Thoracic aorta (tissue), 2 donors: ENCODE measurements at places on chromosomes 5 and 9.

- no peak for DNase-seq
Measured at GRCh38 chr9:16869131-16869881, 1.2 kb downstream of the BNC2 start.

DNA sequence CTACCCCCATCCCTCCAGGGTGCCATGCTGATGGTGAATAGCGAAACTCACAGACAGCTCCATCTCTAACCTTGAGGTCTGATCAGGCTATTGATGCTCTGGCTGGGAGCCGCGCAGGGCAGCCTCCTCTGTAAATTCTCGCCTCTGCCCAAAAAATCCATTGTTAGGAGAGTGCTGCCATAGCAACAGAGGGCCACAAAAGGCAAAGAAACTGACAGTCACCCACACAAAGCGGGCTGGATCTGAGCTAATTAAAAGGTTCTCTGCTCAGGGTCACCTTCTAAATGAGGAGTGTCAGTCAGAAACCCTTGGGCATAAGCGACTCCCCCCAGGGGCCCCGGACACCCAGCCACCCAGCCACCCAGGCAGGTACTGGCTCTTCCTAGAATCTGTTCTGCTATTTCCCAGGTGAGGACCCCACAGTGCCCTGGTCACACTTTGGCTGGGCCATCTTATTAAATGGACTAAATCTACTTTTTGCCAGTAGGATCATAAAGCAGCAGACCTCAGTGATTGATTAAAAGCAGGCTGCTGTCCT, 126.7 kb downstream of the MED10 start:
- DNase-seq: no peak

DNA sequence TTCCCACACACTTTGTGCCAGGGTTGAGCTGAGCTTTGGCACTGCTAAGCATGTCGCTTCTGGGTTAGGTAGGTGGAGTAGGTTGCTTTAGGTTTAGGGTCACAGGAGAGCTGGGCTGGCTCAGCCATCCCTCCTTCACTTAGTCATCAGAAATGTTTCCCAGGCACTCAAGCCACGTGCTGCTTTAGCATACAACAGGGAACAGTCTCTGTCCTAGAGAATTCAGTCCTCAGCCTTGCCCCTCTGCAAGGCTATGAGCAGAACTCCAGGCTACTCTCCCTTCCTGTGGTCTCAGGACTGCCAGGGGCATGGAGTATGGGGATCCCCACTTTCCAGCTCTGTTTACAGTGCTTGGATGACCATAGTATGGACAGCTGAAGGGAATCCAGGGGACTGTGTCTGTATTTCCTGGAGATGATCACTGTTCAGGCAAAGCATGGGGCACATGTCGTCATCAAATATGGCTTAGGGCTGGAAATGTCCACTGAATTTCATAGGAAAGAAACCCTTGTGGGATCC, 7.5 kb upstream of the ANKRD33B start:
- DNase-seq: no peak

DNA sequence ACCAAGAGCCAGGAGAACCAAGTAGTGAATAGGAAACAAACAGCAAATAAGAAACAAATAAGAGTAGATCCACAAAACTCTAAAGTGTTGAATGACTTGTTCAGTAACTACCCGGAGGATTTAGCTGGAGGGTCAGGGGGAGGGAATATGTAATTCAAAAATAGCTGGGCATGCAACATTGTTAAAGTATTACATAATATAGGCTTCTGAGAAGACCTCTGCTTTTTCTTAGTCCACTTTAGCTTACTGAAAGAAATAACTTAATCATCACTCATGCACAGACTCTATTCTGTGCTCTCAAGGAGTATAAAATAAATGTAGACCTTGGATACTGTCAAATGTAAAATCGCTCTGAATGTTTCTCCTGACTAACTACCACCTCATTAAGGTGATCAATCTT, 183.2 kb upstream of the POU5F2 start:
- DNase-seq: no peak

DNA sequence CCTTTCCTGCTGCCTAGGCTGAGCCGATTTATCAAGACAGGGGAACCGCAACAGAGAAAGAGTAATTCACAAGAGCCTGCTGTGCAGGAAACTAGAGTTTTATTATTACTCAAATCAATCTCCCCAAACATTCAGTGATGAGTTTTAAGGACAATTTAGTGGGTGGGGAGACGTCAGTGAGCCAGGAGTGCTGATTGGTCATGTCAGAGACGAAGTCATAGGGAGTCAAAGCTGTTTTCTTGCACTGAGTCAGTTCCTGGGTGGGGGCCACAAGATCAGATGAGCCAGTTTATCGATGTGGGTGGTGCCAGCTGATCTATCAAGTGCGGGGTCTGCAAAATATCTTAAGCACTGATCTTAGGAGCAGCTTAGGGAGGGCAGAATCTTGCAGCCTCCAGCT, 19.0 kb downstream of the SNX24 start:
- no peak for DNase-seq

- DNase-seq: no peak
Measured at GRCh38 chr5:164356790-164357189, 851.4 kb downstream of the MAT2B start.

GRCh38 chr5:116044073-116044472, 11.8 kb downstream of the ARL14EPL start:
- DNase-seq: no peak

GRCh38 chr5:75885321-75885720, 168.1 kb upstream of the POC5 start:
- DNase-seq: no peak

- DNase-seq: no peak
Measured at GRCh38 chr9:98375138-98375726, 119.8 kb upstream of the TBC1D2 start.

- DNase-seq: no peak
Measured at GRCh38 chr5:174401793-174402192, 322.6 kb upstream of the MSX2 start.

- no peak for DNase-seq
Measured at GRCh38 chr5:55062039-55062779, 38.2 kb downstream of the GZMK start.

DNA sequence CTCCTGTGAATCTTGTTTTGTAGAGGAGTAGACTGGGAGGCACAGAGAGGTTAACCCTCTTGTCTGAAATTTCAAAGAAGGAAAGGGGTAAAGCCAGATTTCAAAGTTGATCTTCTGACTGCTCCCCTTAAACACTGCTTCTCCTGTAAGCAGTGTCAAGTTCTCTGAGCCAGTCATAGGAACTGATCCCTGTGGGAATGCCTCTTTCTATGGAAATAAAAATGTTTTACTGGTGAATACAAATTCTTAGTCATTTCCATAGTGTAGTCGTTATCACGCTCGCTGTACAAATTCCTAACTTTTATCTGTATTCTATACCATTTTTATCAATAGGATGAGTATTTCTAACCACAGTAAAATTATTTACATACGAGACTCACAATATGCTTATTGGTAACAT, 66.3 kb upstream of the PRRC1 start:
- DNase-seq: no peak

DNA sequence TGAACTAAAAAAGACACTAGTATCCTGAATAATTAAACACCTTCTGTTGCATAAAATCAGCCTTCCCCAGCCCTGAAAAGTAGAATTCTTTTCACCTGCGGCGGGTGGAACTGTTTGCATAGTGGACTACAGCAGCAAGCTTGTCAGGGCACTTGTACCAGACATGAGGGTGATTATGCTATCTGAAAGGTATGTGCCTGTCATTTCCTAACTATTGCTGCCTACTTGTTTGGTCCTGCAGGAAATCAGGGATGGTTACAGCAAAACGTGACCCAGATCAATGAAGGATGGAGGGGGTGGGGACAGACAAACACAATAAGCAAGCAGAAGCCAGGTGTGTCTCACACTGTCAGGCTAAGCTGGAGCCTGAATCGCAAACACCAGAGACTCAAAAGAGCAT, 385.6 kb downstream of the MLLT3 start:
- no peak for DNase-seq

DNA sequence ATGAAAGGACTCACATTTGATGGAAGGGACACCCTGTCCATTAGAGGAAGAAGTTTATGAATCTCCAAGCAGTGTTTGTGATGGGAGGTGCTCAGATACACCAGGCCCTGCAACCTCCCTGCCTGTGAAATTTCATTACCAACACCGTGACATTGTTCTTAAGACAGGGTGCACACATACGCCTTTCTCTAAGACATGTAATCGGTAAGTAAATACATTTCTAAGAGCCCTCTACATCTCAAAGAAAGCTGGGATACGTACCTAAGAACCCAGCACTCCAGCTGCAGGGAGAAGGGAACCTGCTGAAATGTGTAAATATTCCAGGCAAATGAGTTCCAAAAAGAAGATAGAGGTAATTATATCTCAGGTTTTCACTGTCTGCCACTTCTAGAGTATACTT, 125.0 kb upstream of the APC start:
- no peak for DNase-seq

GRCh38 chr5:16679863-16680262, 63.1 kb upstream of the RETREG1 start:
- DNase-seq: no peak

DNA sequence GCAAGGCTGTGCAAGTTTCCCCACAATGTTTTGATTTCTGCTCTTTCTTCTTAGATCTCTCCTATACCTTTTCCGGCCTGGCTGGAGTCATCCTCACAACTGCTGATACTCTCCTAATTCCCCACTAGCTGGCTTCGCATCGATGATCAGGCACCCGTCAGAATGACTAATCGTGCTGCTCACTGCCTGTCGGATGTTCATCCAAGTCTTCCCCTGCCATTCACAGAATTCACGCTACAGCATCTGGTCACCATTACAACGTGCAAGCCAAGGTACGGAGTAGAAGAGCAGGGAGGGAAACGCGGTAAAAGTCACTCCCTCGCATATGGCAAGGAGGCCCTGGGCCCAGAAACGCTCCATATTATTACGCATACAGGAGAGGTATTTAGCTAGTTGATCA, 35.1 kb downstream of the CDH10 start:
- no peak for DNase-seq

GRCh38 chr5:126027149-126027548, 396.1 kb upstream of the GRAMD2B start:
- no peak for DNase-seq

DNA sequence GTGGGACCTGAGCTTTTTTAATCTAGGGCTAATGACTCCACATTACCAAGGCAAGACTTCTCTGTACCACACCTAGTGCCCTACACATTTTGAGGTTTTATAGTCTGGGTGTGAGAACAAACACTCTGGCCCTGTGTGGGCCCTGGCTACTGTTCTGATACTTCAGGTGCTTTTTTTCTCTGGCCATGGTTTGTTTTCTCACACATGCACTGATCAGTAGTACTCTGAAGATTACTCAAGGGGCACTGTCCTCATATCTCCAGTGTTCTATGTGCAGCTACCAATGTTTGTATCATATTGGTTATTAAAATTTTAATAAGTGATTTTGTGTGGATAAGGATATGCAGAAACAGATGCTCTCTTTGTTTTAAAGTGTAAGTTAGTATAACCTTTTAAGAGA, 5.9 kb upstream of the C9orf40 start:
- no peak for DNase-seq

- no peak for DNase-seq
Measured at GRCh38 chr9:124441291-124441690, 9.0 kb upstream of the ADGRD2 start.

GRCh38 chr5:170075696-170076095, 30.0 kb upstream of the FOXI1 start:
- no peak for DNase-seq

GRCh38 chr5:124050120-124050770, 538.3 kb downstream of the CSNK1G3 start:
- DNase-seq: no peak

DNA sequence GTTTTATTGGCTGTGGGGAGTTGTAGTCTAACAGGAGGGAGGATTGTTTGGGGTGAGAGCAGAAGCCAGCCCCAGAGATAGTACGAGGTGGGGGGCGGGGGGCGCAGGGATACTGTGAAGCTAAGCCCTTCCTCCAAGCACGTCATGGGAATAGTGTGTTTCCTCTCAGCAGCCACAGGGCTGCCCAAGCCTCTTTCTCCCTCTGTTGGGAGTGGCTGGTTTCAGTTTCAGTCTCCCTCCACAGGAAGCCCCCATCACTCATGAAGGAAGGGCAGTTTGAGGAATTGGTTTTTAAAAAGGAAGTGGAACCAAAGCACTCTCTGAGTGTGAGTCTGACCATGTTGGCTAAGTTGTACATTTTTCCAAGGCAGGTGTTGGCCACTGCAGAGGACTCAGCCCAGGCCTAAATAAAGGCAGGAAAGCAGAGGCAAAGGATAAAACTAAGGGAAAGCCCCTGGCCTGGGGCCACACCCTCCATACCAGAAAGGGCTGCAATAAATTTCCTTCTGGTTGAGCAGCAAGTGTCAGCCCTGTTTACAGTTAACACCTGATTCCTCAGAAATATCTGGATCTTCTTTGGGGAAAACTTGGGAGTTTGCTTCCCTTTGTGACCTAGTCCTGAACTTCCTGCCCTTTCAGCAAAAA, 3.2 kb downstream of the RAB24 start:
- DNase-seq: no peak

DNA sequence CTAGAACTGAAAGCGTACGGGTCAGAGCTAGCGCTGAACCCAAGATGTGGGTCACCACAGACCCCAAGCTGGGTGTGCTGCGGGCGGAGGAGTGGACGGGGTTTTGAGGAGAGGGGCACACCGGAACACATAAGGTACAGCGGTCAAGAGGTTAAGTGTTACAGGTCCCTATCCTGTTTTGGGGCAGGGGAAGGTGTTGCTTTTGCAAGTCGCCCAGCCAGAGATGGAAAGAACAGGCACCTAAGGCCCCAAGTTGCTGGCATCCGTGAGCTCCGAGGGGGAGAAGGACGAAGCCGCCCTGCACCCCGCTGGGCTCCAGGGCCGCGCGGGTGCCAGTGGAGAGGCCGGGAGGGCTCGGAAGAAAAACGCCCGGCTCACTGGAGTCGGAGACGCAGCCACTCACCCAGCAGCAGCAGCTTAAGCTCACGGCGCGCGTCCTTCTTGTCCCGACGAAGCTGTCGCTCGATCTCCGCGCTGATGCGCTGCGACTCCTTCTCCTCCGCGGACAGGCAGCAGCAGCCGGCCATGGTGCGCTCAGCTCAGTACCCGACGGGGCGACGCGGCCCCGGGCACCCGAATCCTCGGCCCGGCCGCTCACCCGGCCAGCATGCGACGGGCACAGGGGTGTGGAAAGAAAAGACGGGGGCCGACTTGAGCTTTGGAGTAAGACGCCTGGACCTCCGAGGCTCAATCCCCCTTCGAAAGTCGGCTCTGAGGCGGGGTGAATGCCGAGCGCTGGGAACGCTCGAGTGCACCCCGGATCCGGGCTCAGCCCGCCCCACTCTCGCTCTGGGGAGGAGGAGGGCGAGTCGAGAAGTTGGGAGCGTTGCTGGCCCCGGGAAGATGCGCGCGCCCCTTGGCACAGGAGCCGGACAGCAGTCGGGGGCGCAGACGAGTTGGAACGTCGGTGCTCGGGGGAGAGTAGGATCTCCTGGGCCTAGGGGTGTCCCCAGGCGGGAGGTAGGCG, 572 bp downstream of the GNA14 start:
- DNase-seq: no peak

GRCh38 chr9:136002881-136003280, 41.7 kb upstream of the UBAC1 start:
- DNase-seq: no peak

DNA sequence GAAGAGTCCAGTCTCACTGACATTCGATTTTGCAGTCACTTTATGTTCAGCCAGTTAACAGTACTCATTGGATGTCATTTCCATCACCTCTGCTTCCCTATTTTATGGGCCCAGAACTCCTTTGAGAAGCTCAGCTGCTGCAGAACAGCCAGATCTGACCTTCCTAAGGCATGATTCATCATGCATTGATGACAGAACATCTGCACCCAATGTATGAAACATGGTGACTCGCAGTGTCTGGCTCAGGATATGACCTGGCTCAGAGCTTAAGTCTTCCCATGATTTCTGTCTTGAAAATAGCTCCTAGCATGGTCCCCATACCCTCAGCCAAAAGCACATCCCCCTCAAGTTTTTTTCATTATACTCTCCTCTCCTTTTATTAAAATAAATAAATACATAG, 92.6 kb upstream of the TRIM32 start:
- DNase-seq: no peak
